ENCODE measurements at places on chromosomes 16 and 17.

- no peak for DNase-seq
These were observed 8.1 kb downstream of the GPRC5B start for GRCh38 chr16:19876501-19877059.

- no peak for DNase-seq
These were observed 168.1 kb downstream of the XYLT1 start for GRCh38 chr16:17302620-17303019.

DNA sequence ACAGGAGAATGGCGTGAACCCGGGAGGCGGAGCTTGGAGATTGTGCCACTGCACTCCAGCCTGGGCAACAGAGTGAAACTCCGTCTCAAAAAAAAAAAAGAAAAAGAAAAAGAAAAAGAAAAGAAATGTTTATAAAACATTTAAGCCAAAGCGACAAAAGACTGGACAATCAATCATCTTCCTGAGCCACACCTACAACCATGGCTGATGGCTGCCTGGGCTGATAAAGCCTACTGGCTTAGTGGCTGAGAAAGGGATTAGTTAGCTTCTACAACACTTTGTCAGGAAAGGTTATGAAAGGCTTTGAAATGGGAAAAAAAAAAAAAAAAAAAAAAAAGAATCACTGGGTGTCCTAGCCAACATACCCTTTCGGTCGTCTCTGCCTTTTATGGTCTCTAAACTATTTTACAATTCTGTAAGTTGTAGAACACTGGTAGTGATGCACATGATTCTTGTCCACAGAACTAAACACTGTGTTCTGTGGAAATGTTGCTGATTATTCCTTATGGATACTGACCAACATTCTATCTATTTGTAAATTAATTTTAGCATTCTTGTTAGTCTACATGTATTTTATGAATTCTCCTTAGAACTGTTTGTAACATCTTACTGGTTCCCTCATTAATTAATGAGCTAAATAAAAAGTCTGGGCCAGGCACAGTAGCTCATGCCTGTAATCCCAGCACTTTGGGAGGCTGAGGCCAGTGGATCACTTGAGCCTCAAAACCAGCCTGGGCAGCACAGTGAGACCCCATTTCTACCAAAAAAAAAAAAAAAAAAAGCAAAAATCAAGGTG lies 45.5 kb downstream of the ZZEF1 start:
- no peak for DNase-seq

DNA sequence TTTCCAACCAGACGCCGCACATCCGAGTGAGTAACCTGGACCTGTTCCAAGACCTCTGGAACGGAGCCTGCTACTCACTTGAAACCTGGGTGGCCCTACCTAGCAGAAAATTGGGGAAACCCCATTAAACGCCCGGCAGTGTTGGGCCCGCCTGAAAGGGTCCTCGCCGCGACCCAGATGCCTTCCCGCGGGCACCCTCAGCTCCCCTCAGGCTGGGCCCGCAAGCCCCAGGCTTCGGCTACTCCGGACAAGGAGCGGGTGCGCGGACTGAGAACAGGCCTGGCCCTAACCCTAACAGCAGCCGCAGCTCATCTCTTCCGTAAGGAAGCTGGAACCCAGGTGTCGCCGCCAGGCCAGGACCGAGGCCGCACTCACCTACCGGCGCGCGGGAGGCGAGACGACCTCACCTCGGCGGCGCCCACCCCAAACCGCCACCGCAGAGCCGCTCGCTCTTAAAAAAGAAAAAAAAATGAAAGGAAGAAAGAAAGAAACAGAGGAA lies 344 bp downstream of the PSME3IP1 start:
- no peak for DNase-seq

GRCh38 chr17:73342050-73342522 lies 30.3 kb upstream of the CDC42EP4 start:
- no peak for DNase-seq

- no peak for DNase-seq
These were observed 17.4 kb downstream of the ZNF276 start for GRCh38 chr16:89738538-89739317.

GRCh38 chr17:72466606-72467005 lies 345.8 kb downstream of the SOX9 start:
- no peak for DNase-seq

GRCh38 chr16:57666353-57667047 lies 1.6 kb upstream of the ADGRG3 start:
- no peak for DNase-seq

- no peak for DNase-seq
These were observed 55.4 kb upstream of the ACSF3 start for GRCh38 chr16:89038221-89038721.

DNA sequence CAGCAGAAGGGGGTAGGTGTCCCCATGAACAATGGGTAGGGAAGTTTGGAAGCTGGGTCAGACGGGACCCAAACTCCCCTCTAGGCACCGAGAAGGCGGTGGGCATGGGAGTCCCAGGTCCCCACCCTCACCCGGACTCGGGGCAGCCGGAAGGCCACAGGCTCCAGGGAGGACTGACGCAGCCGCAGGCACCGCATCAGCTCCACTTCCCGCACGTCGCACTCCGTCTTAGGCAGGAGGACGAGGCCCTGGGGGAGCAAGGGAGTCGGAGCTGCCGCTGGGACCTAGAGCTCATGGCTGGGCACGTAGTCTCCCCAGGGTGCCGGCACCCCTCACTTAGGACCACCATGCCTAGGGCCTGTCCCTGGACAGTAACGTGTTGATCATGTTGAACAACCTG lies 7.1 kb upstream of the PAM16 start:
- DNase-seq, result no peak

DNA sequence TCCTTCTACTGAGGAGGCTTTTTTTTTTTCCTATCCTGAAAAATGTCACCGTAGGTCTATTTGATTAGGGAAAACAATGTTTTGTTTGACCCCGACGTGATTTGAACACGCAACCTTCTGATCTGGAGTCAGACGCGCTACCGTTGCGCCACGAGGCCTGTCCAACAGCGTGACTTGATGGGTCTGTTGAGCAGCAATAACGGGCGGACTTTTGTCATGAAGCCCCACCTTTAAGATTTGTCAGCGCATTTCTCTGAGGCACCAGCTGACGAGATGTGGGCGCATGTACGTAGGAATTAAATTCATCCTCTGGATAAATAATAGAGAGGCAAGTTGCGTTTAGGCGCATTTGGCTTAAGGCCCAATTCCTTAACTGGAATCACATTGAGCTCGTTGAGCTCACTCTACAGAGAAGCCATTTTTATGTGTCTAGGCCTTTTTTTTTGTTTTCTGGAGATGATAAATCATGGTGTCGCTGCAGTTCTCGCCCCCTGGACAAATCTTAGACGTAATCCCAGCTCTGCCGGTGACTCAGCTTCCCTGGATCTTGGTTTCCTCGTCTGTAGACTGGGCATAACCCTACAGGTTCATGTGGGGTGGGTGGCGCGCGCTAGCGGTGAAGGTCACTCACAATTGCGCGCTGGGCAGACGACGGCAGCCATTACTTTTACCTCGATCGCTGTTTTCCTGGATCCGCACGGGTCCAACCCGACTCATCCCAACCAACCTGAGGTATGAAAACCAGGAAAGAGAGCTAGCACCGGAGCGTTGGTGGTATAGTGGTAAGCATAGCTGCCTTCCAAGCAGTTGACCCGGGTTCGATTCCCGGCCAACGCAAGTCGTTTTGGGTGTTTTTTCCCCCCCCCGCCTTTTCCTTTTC lies 10.6 kb upstream of the AURKB start:
- peak; percentile 69 for DNase-seq

GRCh38 chr17:69724238-69724637 lies 309.7 kb downstream of the MAP2K6 start:
- DNase-seq, result no peak

GRCh38 chr16:23148166-23148512 lies 1.1 kb downstream of the USP31 start:
- DNase-seq, result no peak

GRCh38 chr16:75922250-75922649 lies 196.0 kb upstream of the CPHXL start:
- no peak for DNase-seq

- no peak for DNase-seq
These were observed 17.2 kb downstream of the UBE2Z start for GRCh38 chr17:48925251-48925990.

DNA sequence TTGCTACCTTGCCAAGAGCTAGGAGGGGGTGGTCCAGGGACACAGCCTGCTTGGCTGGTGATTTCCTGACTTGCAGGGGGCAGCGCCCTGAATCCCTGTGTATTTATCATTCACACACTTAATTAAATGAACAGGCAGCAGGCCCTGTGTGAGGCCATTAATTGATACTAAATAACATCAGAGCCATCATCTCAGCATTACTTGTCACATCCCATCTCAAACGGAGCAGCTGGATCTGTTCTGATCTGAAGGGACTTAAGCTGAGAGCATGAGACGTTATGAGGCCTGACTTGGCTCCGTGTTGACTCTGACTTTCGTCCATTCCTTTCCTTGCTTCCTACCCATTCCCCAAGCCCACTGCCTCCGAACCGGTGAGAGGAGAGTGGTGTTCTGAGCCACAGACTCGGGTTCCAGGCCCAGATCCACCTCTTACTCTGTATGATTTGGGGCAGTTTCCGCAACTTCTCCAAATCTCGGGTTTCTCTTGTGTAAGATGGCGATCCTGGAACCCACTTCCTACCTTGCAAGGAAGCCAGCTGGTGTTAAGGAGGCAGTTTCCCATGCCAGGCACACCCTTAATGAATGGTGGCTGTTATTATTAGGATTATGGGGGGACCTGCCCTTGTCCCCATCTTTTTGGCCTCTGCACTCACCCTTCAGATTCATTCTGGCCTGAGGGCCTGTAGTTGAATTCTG lies 33.8 kb downstream of the CACNA1G start:
- DNase-seq, result no peak

- no peak for DNase-seq
These were observed 73.3 kb downstream of the RPH3AL start for GRCh38 chr17:279331-279730.

- DNase-seq, result no peak
These were observed 67.0 kb downstream of the KLHDC4 start for GRCh38 chr16:87698676-87699199.

GRCh38 chr17:77494664-77495435 lies 354.1 kb downstream of the SEC14L1 start:
- DNase-seq, result peak; percentile 48
